Muscle of arm (tissue), 14 donors: ENCODE measurements at places on chromosomes 12 and 14.

DNA sequence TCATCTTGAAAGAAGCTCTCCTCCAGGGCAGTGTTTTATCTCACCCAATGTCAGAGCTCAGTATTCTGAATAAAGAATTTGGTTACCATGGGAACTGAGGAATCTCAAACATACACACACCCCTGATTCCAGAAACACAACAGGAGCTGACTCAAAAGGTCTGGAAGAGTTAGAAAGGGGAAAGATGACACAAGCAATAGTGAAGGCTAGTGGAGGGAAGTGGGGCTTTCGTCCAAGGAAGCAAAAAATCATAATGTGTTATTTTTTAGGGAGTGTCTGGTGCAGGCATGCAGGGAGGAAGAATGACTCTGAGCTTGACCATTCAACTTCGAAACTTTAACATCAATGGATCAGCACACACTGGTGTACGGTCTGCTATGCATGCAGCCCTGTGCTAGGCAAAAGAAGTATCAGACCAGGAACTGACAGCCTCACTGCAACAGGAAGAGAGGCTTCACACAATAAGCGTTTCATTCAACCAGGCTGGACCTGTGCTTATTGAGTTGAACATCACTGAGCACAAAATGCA, 20.3 kb downstream of the HEBP1 start:
- DNase-seq: peak; percentile 84

GRCh38 chr12:110686294-110686903, 2.5 kb downstream of the HVCN1 start:
- DNase-seq: no peak

DNA sequence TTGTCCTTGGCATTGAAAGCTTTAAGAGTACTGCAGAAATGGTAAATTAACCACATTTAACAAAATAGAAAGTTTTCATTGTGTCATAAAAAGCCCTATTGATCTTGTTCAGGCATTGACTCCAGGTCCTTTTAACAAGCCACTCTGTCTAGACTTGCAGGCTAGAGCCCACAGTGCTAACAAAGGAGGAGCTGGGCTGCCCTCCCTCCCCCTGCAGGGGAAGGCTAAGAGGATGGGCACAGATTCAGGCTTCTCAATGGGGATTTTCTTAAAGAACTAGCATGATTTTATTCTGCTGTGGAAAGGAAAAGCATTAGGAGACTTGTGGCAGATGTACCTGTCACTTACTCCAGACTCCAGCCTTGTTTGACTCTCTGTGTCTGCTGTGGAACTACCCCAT, 463.6 kb downstream of the NRXN3 start:
- DNase-seq: no peak

DNA sequence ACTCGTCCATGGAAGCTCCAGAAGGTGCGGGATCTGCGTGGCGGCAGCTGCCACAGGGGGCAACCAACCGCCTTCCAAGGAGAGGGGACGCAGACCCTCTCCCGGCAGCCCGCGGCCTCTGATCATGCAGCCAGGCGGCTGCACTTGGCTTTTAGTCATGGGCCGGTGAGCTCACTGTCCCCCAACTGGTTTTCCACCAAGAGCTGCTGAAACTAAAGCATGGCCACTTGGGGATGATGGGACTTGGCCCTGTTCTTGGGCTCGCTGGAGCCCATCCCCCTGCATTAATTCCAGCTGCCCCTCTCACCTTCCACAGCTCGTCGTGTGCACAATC, 39.1 kb downstream of the CCDC85C start:
- peak; percentile 31 for DNase-seq

DNA sequence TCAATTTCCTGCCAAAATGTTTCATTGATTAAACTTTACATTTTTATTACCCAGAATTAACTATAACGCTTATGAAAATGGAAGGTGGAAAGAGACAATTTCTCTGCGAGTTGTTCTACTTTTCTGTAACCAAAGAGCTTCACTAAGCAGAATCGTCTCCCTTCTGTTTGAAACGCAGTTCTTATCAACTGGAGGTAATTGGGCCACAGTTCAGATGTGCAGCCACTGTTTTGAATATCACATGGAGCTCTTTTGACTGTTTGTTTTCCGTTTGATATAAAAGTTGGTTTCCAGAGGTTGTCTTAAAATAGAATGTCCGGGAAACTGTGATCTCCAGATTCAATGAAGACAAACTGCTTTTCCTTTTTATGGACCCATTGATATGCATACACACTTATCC, 183.3 kb upstream of the SEL1L start:
- DNase-seq: no peak
